ENCODE measurements at places on chromosomes 5 and 9. TPM values are rescaled to one million over a fixed set of nuclear protein-coding genes. Genes with fewer than 3 reads are reported as not detected.

IRX1 gene
- not detected for total RNA-seq

PCDHGC5 gene
- total RNA-seq = 1.1 TPM

PRSS3 gene
- 298 TPM for total RNA-seq

PCDH1 gene
- total RNA-seq = 151 TPM

CDH9 gene
- total RNA-seq = not detected

C6 gene
- total RNA-seq = 2.0 TPM

PRDM9 gene
- not detected for total RNA-seq

PRRC1 gene
- 56.0 TPM for total RNA-seq

ADRA1B gene
- 4.0 TPM for total RNA-seq

LCN9 gene
- total RNA-seq = not detected

SH3GL2 gene
- not detected for total RNA-seq

LEAP2 gene
- 0.20 TPM for total RNA-seq

NUTM2F gene
- total RNA-seq = not detected

SHROOM1 gene
- 85.4 TPM for total RNA-seq

C7 gene
- 170 TPM for total RNA-seq

DND1 gene
- total RNA-seq = 3.0 TPM

LIFR gene
- 28.1 TPM for total RNA-seq

PCDHA10 gene
- 0.79 TPM for total RNA-seq

N4BP3 gene
- 2.6 TPM for total RNA-seq

PCDHGC3 gene
- total RNA-seq = 17.0 TPM

FOXD4L4 gene
- 0.41 TPM for total RNA-seq
